ENCODE measurements at places on chromosomes 1 and 21.

- DNase-seq = no peak
Observed at GRCh38 chr1:210272666-210273065, 40.1 kb downstream of the SERTAD4 start.

GRCh38 chr1:204495078-204495753 is 611 bp upstream of the PIK3C2B start:
- no peak for DNase-seq

DNA sequence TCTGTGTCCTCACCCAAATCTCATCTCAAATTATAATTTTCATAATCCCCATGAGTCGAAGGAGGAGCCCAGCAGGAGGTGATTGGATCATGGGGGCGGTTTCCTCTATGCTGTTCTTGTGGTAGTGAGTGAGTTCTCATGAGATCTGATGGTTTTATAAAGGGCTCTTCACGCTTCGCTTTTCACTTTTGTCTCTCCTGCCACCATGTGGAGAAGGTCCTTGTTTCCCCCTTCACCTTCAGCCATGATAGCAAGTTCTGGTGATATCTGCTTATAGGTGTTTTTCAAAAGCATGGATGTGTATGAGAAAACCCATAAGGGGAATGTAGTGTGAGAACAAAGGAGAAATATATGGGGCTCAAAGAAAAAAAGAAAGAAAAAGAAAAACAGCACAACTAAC is 405.9 kb upstream of the RGS18 start:
- no peak for DNase-seq

- DNase-seq = no peak
Observed at GRCh38 chr1:31689379-31689778, 14.4 kb downstream of the COL16A1 start.

GRCh38 chr21:34187935-34188334 is 114.6 kb downstream of the MRPS6 start:
- no peak for DNase-seq

GRCh38 chr1:154423304-154423987 is 18.3 kb downstream of the IL6R start:
- no peak for DNase-seq

GRCh38 chr1:152109231-152109997 is 5.8 kb downstream of the TCHH start:
- no peak for DNase-seq

- DNase-seq = no peak
Observed at GRCh38 chr1:55962472-55962871, 616.9 kb downstream of the PLPP3 start.

- no peak for DNase-seq
Observed at GRCh38 chr1:117110774-117111173, 10.8 kb downstream of the TRIM45 start.

- DNase-seq = no peak
Observed at GRCh38 chr21:42320791-42321190, 5.6 kb upstream of the TFF3 start.

DNA sequence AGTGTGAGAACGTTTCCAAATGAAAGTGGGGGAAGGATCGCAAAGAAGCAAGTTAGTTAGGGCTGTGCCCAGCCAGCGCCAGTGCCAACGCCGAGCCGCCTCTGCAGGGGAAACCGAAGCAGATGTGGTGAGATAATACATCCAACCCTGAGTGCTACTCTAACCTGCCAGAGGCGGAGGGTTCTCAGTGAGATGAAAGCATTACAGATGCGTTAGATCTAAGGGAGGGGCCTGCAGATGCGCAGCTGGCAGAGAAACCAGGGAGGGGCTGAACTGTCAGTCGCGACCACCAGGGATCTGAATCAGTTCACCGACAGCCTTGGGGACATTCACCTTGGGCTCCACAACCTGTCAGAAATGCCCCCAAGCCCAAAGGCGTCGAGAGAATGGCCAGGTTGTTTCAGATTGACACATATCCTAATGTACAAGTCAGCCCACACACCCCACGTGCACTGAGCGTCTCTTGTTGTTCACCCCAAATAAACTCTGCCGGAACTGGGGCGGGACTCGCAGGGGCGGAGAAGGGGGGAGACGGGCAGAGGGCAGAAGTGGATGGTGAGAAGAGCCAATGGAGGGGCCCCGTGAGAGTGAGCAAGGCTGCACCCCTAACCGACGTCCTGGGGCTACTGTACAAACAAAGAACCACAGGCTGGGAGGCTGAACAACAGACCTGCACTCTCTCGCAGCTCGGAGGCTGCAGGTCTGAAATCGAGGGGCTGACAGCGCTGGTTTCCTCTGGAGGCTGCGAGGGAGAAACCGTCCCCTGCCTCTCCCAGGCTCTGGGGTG is 8.7 kb upstream of the UMODL1 start:
- DNase-seq = peak; percentile 70

DNA sequence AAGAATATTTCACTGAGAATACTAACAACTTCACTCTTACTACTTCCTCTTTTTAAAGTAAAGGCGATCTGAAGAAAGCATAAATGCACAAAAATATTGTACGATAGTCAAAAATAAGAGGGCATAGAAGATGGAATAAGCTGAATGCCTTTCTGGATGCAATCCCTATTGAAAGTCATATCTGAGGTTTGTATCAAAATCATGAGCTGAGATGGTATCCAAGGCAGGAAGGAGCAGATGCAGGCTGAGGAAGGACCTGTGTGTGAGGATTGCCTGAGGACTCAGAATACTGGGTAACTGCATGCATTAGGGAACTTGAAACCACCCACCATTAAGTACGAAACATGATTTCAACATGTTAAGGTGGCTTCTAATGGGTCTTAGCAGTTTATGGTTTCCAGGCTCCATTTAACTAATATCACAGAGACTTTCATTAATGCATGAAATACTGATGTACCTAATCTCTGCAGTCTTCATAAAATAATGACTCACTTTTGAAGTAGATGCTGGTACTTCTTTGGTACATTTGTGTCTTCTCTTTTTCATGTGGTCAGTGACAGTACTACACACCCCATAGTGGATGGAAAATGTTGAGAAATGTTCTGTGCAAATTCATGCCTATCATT is 29.6 kb upstream of the RGS1 start:
- DNase-seq = no peak

GRCh38 chr1:94061513-94062443 is 59.2 kb downstream of the ABCA4 start:
- DNase-seq = no peak

GRCh38 chr21:25961042-25961441 is 209.5 kb downstream of the APP start:
- no peak for DNase-seq

GRCh38 chr1:221695301-221695700 is 46.6 kb downstream of the DUSP10 start:
- no peak for DNase-seq

GRCh38 chr1:65059930-65060538 is 88.0 kb upstream of the AK4 start:
- DNase-seq = no peak

GRCh38 chr1:101178688-101179491 is 57.9 kb upstream of the S1PR1 start:
- no peak for DNase-seq

- DNase-seq = no peak
Observed at GRCh38 chr1:199688133-199688676, 339.3 kb upstream of the NR5A2 start.

DNA sequence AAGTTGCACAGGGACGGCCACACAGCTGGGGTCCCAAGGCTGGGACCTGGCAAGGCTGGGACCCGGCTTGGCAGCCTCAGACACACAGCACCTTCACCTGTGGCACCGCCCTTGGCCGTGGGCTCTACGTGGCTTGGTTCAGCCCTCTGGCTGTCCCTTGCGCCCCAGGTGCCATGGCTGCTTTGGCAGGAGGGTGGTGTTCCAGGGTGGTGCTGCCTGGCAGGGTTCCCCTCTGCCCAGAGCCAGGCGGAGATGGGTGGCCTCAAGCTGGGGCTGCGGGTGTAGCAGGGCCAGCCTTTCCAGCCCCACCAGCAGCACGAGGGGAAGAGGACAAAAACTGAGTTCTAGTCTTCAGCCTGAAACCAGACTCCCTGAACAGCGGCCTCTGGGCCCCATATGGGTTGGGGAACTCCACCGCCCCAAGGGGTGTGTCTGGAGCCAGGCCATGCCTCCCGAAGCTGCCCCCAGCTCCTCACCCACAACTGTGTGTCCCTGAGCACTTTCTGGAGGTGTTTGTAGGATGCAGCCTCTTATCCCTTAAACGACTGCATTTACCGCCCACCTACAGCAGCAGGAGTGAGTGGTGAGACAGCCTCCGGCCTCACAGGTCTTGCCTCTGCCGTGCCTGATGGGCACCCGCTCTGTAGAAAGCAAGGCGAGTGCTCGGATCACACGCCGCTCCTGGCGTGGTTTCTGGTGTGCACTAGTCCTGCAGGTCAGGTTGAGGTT is 92.3 kb downstream of the PDE9A start:
- no peak for DNase-seq

All from stimulated activated CD4-positive, alpha-beta T cell treated with anti-CD3 and anti-CD28 coated beads, Interleukin-1b, Interleukin-23, amount 100 ng/mL, for 1 hour (primary cell).